ENCODE measurements at places on chromosomes 16 and 17.

GRCh38 chr17:68821860-68822696 is 133.1 kb downstream of the ABCA8 start:
- no peak for DNase-seq

- peak; percentile 99 for DNase-seq
These were observed 79.3 kb downstream of the VMP1 start for GRCh38 chr17:59786536-59787319.

- no peak for DNase-seq
These were observed at the start of gene EMP2 for GRCh38 chr16:10579965-10580882. TSS of gene EMP2 (minus strand) at chr16:10580598. CDS start at chr16:10547617, 32,981 bp downstream.

- no peak for DNase-seq
These were observed 24.6 kb upstream of the SHISA9 start for GRCh38 chr16:12876778-12877177.

DNA sequence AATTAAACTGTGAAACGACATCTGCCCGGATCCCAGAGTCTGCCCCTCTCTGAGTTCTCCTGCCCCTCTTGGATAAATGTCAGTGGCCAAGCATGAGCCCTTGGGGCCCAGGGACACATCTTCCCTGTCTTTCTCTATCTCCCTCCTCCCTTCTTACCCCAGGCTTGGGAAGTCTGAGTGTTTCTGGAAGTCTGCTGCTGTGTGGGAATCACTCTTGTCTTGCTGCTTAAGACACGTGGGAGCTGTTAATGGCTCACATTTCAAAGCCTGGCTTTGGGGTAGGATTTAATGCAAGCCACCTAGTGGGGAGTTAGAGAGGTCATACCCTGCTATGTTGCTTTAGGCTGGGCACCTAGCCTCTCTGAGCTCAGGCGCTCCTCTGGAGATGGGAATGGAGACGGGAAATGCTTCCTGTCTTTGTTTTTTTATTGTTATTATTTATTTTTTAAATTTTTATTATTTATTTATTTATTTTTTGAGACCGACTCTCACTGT is 218.5 kb upstream of the CIBAR2 start:
- no peak for DNase-seq

Measured in GM12864 (cell line).